ENCODE measurements at places on chromosomes 12 and 14. TPM values are rescaled to one million over a fixed set of nuclear protein-coding genes. Genes with fewer than 3 reads are reported as not detected.

TSPAN9 gene
- 3.7 TPM for polyA plus RNA-seq

TMPRSS12 gene
- polyA plus RNA-seq: not detected

KLRC3 gene
- polyA plus RNA-seq: 0.95 TPM

RNASE7 gene
- not detected for polyA plus RNA-seq

AQP6 gene
- polyA plus RNA-seq: not detected

NXPH4 gene
- polyA plus RNA-seq: not detected

P2RX2 gene
- not detected for polyA plus RNA-seq

SENP1 gene
- 1.3 TPM for polyA plus RNA-seq

ADAMTS20 gene
- not detected for polyA plus RNA-seq

PRH2 gene
- polyA plus RNA-seq: not detected

NID2 gene
- polyA plus RNA-seq: not detected

PTHLH gene
- 31.3 TPM for polyA plus RNA-seq

IKZF4 gene
- polyA plus RNA-seq: 1.0 TPM

MFAP5 gene
- not detected for polyA plus RNA-seq

LRP6 gene
- polyA plus RNA-seq: 6.2 TPM

CNTN1 gene
- polyA plus RNA-seq: 141 TPM

PSMB5 gene
- 624 TPM for polyA plus RNA-seq

RBP5 gene
- polyA plus RNA-seq: 1.4 TPM

SPTLC2 gene
- polyA plus RNA-seq: 30.0 TPM

SYT1 gene
- polyA plus RNA-seq: 227 TPM

KIF21A gene
- polyA plus RNA-seq: 305 TPM

OR4K14 gene
- polyA plus RNA-seq: not detected

AKAP3 gene
- polyA plus RNA-seq: 1.0 TPM

CLECL1 gene
- not detected for polyA plus RNA-seq

ZDHHC22 gene
- 3.5 TPM for polyA plus RNA-seq

SOAT2 gene
- polyA plus RNA-seq: not detected

KRT71 gene
- polyA plus RNA-seq: not detected

CLEC4D gene
- not detected for polyA plus RNA-seq

Data from Purkinje cell (primary cell).